ENCODE measurements at places on chromosomes 3 and 15. TPM values are rescaled to one million over a fixed set of nuclear protein-coding genes. Genes with fewer than 3 reads are reported as not detected.

Gene KBTBD13
- total RNA-seq: not detected

Gene NR1I2
- 0.41 TPM for total RNA-seq

Gene GRM7
- total RNA-seq: not detected

Gene KY
- not detected for total RNA-seq

Gene THRB
- total RNA-seq: not detected

Gene TMEM108
- total RNA-seq: not detected

Gene ABHD2
- total RNA-seq: 64.1 TPM

Gene CELF6
- 0.82 TPM for total RNA-seq

Gene CCDC54
- total RNA-seq: not detected

Gene GOLGA8S
- not detected for total RNA-seq

Gene MYH15
- total RNA-seq: 0.03 TPM

Gene GOLGA8M
- total RNA-seq: not detected

Gene TMEM207
- total RNA-seq: not detected

Gene RBP2
- total RNA-seq: not detected

Gene PTX3
- total RNA-seq: not detected

Gene ERC2
- total RNA-seq: 0.16 TPM

Gene MELTF
- 2.7 TPM for total RNA-seq

Gene ARGFX
- not detected for total RNA-seq

Gene PIF1
- total RNA-seq: 1.5 TPM

Gene SPSB4
- not detected for total RNA-seq

Gene REC114
- not detected for total RNA-seq

Gene PARP16
- total RNA-seq: 10.5 TPM

Gene DUOXA2
- total RNA-seq: not detected

Gene DNAH12
- total RNA-seq: not detected

Gene SPINK8
- not detected for total RNA-seq

Gene MBD4
- total RNA-seq: 47.0 TPM

Gene LSMEM2
- total RNA-seq: not detected

Gene ATP13A4
- 0.48 TPM for total RNA-seq

Gene PROK2
- total RNA-seq: 1.1 TPM

Gene C3orf22
- total RNA-seq: not detected

Gene ARIH1
- 167 TPM for total RNA-seq

Gene PP2D1
- total RNA-seq: not detected

Gene GRAMD2A
- not detected for total RNA-seq

Gene ALCAM
- 8.7 TPM for total RNA-seq

Gene IL12A
- 0.22 TPM for total RNA-seq

Gene SLC51A
- not detected for total RNA-seq

Gene CTXN2
- not detected for total RNA-seq

Gene MAGEL2
- not detected for total RNA-seq

Gene NPAP1
- not detected for total RNA-seq

Gene KNSTRN
- 22.6 TPM for total RNA-seq

Gene FMN1
- total RNA-seq: 0.48 TPM

Gene LMOD3
- not detected for total RNA-seq

Gene C3orf49
- not detected for total RNA-seq

Gene HACD2
- total RNA-seq: 20.6 TPM

Gene KCNMB3
- total RNA-seq: 0.34 TPM

Gene RAB43
- total RNA-seq: 24.4 TPM

Gene COL7A1
- total RNA-seq: 0.40 TPM

Gene RASL12
- total RNA-seq: not detected

Gene MYZAP
- not detected for total RNA-seq

Gene SLC38A3
- 0.52 TPM for total RNA-seq

Gene HEXA
- 50.7 TPM for total RNA-seq

Gene ADCY5
- 0.05 TPM for total RNA-seq

Gene ARID3B
- total RNA-seq: 15.4 TPM

Gene CRTAP
- 21.9 TPM for total RNA-seq

Gene SNTN
- not detected for total RNA-seq

Gene ZBED2
- total RNA-seq: 325 TPM

Gene EPHB3
- 0.15 TPM for total RNA-seq

Data from activated T-cell treated with anti-CD3 and anti-CD28 coated beads, Interleukin-2, amount 50 U/mL, for 4 hours (primary cell).